GM13977 (cell line): ENCODE measurements at places on chromosomes 4 and X.

DNA sequence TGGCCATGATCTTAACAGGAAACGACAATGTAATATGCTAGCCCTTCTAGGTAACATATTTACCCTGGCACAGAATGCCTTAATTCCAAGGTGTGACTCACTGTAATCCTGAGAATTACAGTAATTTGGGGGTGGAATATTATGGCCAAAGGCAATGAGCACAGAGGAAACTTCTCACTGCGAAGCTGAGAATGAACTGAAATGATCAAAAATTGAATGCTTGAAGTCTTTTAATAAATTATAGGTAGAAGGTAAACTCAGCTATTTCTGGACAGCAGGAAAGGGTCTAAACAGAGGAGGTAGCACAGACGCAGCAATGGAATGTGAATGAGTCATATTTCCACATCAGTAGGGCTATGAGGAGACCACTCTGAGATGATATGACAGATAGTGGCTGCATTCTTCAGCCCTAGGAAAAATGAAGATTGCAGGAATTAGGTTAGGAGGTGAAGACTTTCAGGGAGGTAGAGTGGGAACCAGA, 312.6 kb downstream of the PACRGL start:
- DNase-seq = no peak

GRCh38 chr4:78971776-78972175, 32.5 kb upstream of the PAQR3 start:
- DNase-seq = no peak

DNA sequence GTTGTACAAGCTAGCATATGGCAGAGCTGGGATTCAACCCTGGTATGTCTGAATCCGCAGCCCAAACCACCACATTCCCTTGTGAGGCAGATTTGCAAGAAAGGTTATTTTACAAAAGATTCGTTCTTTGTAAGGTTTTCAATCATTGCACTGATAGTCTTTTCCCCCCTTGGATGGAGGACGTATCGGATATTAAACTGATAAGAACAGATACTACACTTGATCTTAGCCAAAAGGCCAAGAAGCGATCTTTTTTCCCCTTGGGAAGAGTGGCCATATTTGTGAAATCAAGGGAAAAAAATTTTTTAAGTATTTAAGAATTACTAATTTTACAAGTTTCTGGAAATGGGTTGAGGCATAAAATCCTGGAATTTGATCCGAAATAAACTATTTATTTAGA, 34.4 kb upstream of the MSMO1 start:
- no peak for DNase-seq

DNA sequence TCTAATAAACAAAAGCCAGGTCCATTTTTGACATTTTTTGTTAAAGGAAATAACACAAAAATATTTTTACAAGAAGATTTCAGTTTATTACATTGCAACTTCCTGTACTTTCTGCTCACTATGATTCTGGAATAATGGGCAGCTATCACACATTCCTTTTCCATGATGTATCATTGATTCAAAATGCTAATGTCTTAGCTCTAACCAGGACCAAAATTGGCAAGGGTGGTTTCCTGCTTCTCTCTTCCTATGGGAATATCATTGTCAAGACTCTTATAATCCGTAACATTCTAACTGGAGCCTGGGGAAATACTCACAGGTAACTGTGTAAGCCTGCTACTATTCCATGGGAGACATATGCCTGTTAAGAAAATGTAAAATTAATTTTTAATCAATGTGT, 218.6 kb downstream of the DCAF12L2 start:
- no peak for DNase-seq

DNA sequence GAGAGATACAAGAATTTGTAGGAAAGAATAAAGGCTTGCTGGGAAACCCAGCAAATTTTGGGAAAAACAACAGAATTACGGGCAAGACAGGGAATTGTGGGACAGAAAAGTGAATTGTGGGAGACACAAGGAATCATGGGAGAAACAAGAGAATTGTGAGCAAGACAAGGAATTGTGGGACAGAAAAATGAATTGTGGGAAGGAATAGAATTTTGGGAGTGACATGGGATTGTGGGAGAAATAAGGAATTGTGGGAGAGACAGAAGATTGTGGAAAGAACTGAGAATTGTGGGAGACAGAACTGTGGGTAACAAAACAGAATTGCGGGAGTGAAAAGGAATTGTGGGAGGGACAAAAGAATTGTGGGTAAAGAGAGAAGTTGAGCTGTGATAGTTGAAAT, 1.2 kb upstream of the HCCS start:
- no peak for DNase-seq

GRCh38 chr4:24794480-24794879, 893 bp upstream of the SOD3 start:
- no peak for DNase-seq
